COR-L47 (cell line): ENCODE measurements at places on chromosomes 7 and 10.

DNA sequence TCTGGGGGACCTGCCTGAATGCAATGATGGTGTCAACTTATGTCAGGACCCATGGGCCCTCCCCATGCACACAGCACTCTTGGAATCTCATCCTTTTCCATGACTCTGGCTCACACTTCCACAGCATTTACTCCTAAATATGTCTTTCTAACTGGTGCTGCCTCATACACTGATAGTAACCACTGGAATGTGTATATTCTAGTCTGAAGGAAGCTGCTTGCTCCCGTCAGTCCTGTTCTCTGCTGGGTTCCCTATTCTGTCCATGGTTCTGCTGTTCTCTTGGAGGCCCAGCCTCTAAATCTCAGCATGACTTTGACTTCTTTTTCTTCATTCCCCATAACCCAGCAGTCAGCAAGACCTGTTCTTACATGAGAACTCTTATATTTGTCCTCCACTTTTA, 1055.1 kb downstream of the KCNMA1 start:
- DNase-seq = no peak

DNA sequence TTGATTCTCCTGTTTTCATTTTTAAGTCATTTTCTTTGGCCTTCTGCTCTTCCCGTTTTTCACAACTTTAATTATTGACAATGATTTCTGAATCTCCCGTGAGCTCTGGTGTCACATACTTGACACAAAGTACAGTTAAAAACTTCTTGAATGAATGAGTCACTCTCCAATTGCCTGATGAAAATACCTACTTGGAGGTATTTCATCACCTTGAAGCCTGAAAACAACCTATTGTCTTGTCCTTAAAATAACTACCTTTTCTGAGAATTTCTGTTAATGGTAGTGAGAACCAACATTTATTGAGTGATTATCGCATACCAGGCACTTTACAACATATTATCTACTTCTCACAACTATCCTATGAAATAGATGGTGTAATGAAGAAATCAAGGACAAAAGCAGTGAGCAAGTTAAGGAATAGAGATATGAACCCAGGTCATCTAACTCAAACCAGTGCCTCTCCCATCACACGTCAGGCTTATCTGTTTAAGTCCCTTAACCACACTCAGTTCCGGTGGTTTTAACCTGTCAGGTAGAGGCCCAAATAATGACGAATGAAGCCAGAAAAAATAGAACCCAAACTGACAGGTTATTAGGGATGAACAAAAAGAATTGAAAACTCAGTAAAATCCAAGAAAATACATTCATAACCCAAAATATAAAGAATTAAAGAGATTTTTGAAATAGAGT, 11.6 kb downstream of the BET1 start:
- DNase-seq = no peak

GRCh38 chr10:127979566-127979965, 72.7 kb downstream of the PTPRE start:
- DNase-seq = no peak

GRCh38 chr7:55071411-55072175, 52.8 kb downstream of the EGFR start:
- no peak for DNase-seq

DNA sequence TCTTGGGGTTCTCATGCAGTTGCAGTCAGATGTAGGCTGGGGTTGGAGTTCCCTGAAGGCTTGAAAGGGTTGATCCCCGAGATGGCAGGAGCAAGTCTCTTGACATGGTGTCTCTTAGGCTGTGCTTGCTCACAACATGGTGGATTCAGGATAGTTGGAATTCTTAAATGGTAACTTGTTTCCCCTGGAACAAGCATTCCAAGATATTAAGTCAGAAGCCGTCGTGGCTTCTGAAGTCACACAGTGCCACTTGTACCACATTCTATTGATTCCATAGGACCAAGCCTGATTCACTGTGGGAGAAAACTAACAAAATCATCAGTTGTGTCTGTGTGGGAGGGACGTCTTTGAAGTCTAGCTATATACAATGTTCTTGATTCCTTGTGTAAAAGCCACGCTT, 3.5 kb upstream of the SLC35B4 start:
- DNase-seq = no peak

DNA sequence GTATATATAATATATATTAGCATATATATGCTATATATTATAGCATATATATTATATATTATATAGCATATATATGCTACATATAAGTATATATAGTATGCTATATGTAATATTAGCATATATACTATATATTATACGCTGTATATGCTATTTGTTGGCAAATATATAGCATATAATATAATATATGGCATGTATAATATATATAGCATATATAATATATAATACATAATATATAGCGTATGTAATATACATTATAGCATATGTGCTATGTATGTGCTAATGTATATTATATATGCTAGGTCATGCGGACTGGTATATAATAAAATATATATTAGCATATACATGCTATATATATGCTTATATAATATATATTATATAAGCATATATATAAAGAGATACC, 72.8 kb downstream of the KMT2E start:
- DNase-seq = no peak

DNA sequence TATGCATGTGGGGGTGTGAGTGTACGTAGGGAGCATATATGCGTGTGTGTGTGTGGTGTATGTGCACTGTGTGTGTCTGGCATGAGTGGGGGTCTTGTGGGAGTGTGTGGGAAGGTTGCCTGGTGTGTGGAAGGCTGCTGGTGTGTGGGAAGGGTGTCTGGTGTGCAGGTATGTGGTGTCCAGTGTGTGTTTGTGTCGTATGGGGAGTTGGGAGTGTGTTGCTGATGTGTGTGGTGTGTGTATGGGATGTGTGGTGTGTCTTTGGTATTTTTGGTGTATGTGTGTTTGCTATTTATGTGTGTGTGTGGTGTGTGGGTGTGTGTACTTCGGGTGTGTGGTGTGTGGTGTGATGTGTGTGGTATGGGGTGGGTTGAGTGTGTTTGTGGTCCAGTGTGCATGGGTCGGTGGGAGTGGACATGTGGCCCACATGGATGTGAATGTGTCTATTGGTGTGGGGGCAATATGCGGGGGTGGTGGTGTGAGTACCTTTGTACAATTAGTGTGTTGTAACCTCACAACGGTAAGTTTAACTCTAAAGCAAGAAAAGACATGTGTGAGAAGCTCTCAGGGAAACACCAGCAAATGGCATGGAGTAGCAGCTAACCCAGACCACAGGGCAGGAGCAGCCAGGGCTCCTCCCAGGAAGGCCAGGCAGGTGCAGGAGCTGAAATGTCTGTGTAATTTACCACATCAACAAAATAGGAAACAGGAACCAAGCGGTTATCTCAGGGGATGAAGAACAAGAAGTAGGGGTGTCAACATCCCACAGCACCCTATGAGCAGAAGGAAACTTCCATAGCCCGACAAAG, 11.9 kb downstream of the ANTXRL start:
- DNase-seq = no peak

- DNase-seq = peak; percentile 83
Measured at GRCh38 chr7:47479821-47480575, 101.9 kb downstream of the TNS3 start.

DNA sequence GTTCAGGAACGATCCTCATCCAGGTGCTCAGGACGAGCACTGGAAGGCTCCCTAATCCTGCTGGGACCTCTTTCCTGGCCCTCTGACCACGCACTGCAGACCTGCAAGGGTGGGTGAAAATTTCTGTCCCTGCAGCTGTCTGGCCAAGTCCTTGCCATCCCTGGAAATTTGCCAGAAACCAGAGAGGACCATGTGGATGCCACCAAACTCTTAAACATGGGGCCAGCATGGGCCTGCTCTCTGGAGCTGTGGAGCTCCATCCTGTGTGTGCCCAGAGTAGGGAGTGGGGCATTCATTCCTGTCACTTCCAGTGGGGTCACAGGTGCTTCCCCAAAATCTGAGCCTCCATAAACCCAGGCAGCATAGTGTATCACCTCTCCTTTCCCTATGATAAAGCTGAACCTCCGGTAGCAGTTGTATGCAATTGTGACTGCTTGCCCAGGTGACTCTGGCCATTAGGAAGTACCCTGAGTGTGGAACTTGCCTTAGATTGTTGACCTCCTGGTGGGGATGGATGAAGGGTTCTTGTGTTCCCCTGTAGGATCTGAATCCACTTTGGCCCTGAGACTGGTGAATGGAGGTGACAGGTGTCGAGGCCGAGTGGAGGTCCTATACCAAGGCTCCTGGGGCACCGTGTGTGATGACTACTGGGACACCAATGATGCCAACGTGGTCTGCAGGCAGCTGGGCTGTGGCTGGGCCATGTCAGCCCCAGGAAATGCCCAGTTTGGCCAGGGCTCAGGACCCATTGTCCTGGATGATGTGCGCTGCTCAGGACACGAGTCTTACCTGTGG, 57.1 kb downstream of the DMBT1 start:
- DNase-seq = no peak

GRCh38 chr7:90595801-90596670, at the start of gene CDK14:
Gene CDK14 (plus strand): TSS chr7:90596321. CDS start chr7:90596628, 307 bp downstream.
- peak; percentile 84 for DNase-seq

GRCh38 chr10:120479506-120479905, 22.5 kb downstream of the PLPP4 start:
- no peak for DNase-seq

- DNase-seq = no peak
Measured at GRCh38 chr7:96538632-96539031, 171.0 kb downstream of the SEM1 start.

GRCh38 chr7:21345361-21345760, 82.5 kb upstream of the SP4 start:
- no peak for DNase-seq

- DNase-seq = peak; percentile 10
Measured at GRCh38 chr10:71312811-71313789, 6.0 kb upstream of the SLC29A3 start.

DNA sequence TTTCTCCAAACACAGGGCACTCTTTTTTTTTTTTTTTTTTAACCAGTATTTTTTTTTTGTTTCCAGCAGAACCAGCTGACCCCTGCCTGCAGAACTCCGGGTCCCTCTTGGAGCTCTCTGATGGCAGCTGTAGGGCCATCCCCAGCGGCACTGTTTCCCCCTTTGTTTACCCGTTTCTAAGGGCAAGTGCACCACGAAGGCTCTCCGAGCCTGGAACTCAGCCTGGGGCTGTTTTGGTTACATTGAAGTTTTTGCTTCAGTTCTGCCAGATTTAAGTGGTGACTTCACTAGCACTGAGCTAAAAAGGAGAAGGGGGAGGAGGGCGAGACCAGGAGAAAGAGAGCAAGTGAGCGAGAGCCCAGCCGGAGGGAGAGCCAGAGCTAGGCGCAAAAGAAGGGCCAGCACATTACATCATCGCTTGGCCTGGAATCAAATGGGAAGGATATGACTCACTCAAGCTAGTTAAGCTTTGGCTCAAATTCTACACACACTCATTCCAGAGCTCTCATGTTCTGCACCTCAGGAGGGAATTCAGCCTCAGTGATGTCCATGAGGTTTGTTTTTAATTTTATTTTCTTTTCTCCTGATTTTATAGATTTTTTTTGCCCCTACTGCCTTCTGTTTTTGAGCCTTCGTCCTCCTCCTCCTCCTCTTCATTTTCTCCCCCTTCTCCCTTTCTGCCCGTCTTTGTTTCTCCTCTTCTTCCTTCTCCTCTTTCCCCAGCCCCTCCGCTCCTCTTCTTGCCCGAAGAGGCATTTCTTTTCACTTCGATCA, 272.3 kb downstream of the TRIL start:
- peak; percentile 72 for DNase-seq

DNA sequence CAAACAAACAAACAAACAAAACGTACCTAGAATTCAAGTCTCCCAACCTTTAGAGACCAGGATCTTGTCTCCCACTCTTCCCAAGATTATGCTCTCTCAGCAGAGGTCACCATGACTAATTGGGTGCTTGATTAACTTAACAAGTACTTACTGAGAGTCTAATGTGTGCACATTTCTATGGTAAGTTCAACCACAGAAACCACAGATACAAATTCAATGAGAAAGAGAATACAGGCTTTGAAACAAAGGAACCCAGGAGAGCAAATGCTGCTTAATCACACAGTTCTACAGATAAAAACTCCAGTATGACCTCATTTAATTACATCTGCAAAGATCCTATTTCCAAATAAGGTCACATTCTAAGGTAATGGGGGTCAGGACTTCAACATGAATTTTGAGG, 142.8 kb downstream of the DNAJC1 start:
- no peak for DNase-seq

- DNase-seq = peak; percentile 53
Measured at GRCh38 chr7:45923290-45923689, 2.2 kb upstream of the IGFBP3 start.

DNA sequence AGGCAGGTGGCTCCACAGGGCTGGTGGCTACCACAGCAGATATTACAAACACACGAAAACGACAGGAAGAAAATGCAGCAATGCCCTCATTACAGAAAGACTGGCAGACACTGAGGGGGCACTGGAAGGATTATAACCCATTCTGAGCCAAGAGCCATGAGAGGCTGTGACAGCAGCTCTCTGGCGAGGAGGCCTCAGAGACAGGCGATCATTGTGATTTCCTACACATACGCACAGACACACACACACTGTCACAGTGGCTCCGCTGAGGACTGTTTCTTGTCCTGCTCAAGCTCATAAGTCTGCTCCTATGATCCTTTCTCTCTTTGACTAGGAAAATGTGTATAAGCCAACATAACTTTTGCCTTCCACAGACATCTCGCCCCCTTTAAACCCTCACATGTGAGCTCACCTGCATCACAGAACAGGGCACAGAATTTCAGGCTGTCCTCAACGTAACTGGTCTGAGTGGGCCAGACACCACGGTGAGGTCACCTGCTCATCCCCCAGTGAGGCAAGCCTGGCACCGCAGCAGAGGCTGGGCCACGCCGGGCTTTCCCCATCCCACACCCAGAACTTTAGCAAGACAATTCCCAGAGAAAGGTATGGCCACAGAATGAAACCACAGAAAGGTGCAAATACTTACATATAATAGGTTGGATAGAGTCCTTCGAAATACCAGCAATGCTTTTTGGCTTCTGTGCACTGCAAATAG, 51.7 kb downstream of the VOPP1 start:
- no peak for DNase-seq

DNA sequence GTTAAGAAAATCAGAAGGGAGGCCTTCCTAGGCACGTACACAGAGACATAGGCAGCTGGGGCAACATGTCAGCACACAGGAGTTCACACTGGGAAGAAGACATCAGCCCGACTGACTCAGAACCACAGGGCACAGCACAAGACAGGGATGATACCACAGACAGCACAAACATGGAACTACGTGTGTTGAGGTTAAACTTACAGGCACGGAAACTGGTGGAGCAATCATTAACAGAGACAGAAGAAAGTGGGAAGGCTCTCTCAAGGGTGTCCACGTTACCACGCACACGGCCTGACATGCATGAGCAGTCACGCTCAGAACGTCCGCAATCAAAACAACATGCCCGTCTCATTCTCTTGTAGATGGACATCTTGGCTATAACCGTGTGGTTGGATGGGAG, 636.4 kb downstream of the KCNMA1 start:
- no peak for DNase-seq

- no peak for DNase-seq
Measured at GRCh38 chr7:47763063-47763974, 181.4 kb upstream of the TNS3 start.
